ENCODE measurements at places on chromosomes 4 and X.

- no peak for DNase-seq
Measured at GRCh38 chr4:84563002-84563401, 19.9 kb upstream of the CDS1 start.

- no peak for DNase-seq
Measured at GRCh38 chr4:69957209-69957608, 8.3 kb downstream of the CSN2 start.

- DNase-seq: no peak
Measured at GRCh38 chr4:121421594-121421993, 40.8 kb upstream of the QRFPR start.

DNA sequence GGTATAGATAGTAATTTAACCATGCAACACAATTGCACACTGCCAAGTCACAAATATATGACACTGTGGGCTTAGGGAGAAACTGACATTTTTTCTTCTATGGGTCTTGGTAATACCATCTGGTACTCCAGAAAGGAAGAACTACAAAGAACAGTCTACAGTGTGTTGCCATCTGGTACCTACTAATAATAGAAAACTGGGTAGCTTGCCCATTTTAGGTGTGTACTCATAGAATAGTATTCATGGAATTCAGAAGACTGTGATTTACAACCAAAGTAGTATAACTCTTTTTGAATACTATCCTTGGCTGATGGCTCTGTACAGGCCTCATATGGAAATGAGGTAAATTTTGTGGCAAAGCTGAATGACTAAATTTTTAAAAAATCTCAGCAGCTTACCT, 132.6 kb upstream of the RPS6KA6 start:
- no peak for DNase-seq

- no peak for DNase-seq
Measured at GRCh38 chr4:53055274-53055673, 193.2 kb downstream of the RASL11B start.

- DNase-seq: no peak
Measured at GRCh38 chr4:1092026-1092982, 21.1 kb downstream of the RNF212 start.

GRCh38 chr4:4752576-4753401, 106.7 kb upstream of the MSX1 start:
- no peak for DNase-seq

GRCh38 chr4:171817026-171817425, 3.8 kb downstream of the GALNTL6 start:
- DNase-seq: no peak

- no peak for DNase-seq
Measured at GRCh38 chr4:110627977-110628662, 5.2 kb upstream of the PITX2 start.

DNA sequence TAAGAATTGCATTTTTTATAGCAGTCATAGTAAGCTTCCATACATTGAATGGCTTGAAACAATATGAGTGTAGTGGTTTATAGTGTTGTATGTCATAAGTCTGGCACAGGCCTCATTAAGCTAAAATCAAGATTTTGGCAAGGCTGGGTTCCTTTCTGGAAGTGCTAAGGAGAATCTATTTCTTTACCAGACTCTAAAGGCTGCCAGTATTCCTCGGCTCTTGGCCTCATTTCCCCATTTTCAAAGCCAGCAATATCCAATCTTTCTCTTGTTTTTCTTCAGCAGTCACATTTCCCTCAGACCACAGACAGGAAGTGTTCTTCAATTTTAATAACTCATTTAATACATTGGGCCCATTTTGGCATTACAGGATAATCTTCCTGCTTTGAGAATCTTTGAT, 1155.5 kb upstream of the PABPC4L start:
- no peak for DNase-seq

GRCh38 chr4:10253765-10254164, 137.2 kb upstream of the WDR1 start:
- DNase-seq: no peak

GRCh38 chrX:121457096-121457495, 409.7 kb downstream of the GLUD2 start:
- DNase-seq: no peak

- no peak for DNase-seq
Measured at GRCh38 chrX:134020910-134021309, 35.5 kb upstream of the GPC3 start.

DNA sequence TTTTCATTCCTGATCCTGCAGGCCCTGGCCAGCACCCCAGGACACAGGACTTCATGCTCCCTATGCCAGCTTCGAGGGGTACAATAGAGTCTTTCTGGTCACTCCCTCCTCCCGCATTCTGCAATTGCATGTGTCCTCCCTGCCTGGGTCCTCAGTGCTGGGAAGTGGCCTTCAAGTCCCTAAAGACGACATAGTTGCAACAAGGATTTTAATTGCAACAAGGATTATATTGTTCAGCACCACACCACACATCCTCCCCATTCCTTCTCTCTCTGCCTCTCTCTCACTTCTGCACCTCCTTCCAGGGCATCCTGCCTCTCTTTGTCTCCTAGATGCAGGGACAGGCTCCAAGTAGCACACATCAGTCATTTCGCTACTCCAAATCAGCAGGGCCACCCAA, 25.5 kb downstream of the SCD5 start:
- no peak for DNase-seq

- peak; percentile 47 for DNase-seq
Measured at GRCh38 chr4:677431-678293, 3.3 kb downstream of the MYL5 start.

- DNase-seq: peak; percentile 69
Measured at GRCh38 chr4:102449751-102450352, 51.3 kb upstream of the NFKB1 start.

GRCh38 chrX:10902001-10902400, 209.1 kb upstream of the HCCS start:
- DNase-seq: no peak

- no peak for DNase-seq
Measured at GRCh38 chr4:75036046-75036830, 103.3 kb downstream of the PARM1 start.

GRCh38 chr4:151099976-151100417, 569 bp downstream of the RPS3A start:
- DNase-seq: no peak

DNA sequence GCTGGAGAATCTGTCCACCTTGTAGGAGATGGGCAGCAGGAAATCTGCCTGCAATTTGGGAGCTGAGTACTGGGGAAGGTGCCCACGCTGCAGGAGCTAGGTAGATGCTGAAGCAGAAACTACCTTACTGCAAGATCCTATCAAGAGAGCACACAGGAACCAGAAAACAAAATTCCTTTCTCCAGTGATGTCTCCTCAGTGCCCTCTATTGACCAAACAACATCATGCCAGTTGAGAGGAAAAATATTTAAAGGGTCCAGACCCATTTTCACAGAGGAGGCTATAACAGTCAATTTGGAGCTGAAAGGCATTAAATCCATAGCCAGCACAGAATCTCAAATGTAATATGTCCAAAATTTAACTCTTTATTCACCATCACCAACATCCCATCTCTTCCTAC, 406.8 kb downstream of the SLITRK2 start:
- no peak for DNase-seq

GRCh38 chrX:19956306-19956705, 34.6 kb downstream of the BCLAF3 start:
- no peak for DNase-seq

- DNase-seq: no peak
Measured at GRCh38 chr4:139581096-139581495, 25.1 kb upstream of the SETD7 start.

- no peak for DNase-seq
Measured at GRCh38 chrX:70922774-70923473, 8.0 kb downstream of the SLC7A3 start.

DNA sequence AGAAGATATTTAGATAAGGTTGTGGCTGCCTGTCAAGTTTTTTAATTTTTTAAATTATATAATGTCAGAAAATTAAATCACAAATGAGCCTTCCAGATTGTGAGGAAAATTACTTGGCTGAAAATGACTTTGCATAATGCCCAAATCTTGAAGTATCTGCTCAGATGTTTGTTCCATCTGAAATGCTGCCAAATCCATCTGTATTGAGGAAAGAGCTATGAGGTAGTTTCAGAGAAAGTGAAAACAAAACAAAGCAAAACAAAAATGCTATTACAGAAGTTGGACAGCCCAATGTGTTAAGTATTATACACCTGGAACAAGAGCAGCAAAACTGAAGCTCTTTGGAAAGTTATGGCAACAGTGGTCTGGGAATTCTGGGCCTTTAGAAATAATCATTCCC, 23.3 kb upstream of the GUCY1B1 start:
- DNase-seq: no peak

- DNase-seq: no peak
Measured at GRCh38 chr4:159706704-159707103, 603.8 kb downstream of the RAPGEF2 start.

GRCh38 chrX:32370456-32371205, 840.7 kb downstream of the DMD start:
- no peak for DNase-seq

GRCh38 chr4:145213245-145213644, 32.9 kb upstream of the OTUD4 start:
- DNase-seq: no peak

GRCh38 chr4:146275370-146275769, 61.0 kb downstream of the REELD1 start:
- DNase-seq: no peak

GRCh38 chr4:45931154-45931553, 192.7 kb downstream of the GABRG1 start:
- DNase-seq: no peak

- no peak for DNase-seq
Measured at GRCh38 chrX:134948333-134949241, 42.2 kb upstream of the SMIM10 start.

DNA sequence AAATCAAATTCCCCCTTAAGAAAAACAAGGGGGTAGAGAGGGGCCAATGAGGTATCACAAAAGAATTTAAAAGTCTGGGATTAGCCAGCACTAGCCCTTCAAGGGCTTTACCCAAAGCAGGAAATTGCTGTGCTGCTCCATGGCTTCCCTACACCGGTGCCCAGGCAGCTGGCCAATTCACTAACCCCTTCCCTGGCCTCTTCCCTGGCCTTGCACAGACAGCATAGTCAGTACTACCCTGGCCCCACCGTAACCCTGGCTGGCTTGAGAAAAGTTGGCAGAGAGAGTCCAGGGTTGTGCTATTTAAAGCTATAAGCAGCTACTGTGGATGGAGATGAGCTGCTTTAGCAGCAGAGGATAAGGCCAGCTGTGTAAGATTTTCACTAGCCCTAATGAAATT, 43.1 kb downstream of the ADAMTS3 start:
- no peak for DNase-seq

DNA sequence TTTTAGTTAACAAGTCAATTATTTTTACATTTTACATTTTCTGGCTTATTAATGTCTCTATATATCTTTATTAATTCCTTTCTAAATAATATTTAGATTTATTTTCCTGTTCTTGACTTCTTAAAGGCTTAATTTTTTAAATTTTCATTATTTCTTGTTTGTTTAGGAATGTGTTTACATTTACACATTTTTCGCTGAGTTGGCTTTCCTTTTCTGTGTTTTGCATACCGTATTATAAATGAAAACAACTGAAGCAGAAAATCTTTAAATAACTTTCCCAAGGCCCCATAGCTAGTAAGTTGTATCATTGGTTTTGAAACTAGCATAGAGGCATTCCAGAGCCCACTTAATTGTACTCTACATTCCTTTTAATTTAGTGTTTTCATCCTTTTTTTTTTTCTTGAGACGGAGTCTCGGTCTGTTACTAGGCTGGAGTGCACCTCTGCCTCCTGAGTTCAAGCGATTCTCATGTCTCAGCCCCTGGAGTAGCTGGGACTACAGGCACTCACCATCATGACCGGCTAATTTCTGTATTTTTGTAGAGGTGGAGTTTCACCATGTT, 261.6 kb downstream of the IQCM start:
- DNase-seq: no peak

DNA sequence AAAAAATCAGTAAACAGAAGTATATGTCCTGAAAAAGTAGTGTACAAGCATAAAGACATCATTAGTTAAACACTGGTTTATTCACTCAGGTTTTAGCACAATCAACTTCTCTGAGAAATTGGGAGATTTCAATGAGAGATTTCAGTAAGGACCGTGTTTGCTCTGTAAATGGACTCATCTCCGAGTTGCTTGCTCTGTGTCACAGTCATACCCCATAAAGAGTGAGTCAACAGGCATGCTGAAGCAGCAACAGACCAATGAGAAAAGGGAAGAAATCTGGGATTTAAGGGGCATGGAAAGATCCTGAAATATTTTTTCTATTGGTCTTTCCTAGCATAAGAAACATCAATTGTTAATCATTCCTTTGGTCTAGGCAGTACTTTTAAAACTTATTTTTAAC, 4.7 kb downstream of the GLUD2 start:
- no peak for DNase-seq

- no peak for DNase-seq
Measured at GRCh38 chr4:141642063-141642462, 5.7 kb downstream of the IL15 start.

- DNase-seq: no peak
Measured at GRCh38 chr4:4618847-4619246, 77.0 kb upstream of the STX18 start.

DNA sequence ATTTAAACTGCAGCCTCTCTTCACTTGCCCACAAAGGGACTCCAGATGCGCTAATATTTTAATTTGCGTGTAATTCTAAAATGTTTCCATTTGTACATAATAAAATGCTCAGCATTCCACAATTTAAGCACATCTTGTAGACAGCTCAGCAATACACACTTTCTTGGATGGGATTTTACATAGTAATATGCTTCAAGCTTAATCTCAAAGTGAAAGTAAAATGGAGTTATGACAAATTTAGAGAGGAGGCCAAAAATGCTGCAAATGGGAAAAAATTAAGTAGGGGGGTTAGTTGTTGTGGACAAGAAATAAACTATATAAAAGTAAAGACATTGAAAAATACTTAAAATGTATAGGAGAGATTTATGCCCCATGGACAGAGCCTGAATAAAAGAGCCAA, 149.1 kb downstream of the FBXO8 start:
- DNase-seq: no peak

GRCh38 chrX:151099001-151099400, 77.4 kb upstream of the GPR50 start:
- no peak for DNase-seq

- DNase-seq: no peak
Measured at GRCh38 chr4:30753316-30753715, 33.1 kb downstream of the PCDH7 start.

DNA sequence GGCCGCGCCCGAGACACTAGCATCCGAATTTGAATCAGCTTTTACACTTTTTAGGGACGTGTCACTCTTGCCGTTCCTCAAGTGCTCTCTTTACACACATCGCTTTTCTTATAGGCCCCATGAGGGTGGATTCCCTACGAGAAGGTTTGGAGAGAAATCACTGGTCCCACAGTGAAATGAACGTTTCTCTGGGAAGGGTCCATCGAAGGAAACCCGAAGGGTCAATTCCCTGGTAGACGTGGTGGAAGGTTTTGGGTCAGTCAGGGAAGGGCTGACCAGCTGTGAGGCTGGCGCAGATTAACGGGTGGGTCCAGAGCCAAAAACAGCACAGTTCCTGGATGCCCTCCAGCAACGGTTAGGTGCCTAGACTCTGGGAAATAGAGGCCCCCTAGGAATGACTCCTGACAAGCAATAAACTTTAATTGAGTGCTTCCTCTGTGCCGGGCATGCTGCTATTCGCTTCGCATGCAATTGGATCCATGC, 35.9 kb downstream of the ETDC start:
- DNase-seq: no peak

GRCh38 chr4:4655011-4655410, 113.2 kb upstream of the STX18 start:
- no peak for DNase-seq

Measured in activated CD4-positive, alpha-beta T cell treated with anti-CD3 and anti-CD28 coated beads for 4 hours (primary cell).